Vein endothelial cell (primary cell): ENCODE measurements at places on chromosomes 3 and 15. TPM values are rescaled to one million over a fixed set of nuclear protein-coding genes. Genes with fewer than 3 reads are reported as not detected.

The ZMAT3 gene
- 54.2 and 54.5 TPM in 2 replicates for total RNA-seq

The FBXO22 gene
- 35.3 and 43.6 TPM in 2 replicates for total RNA-seq

The STARD5 gene
- total RNA-seq, result 0.57 and 0.65 TPM in 2 replicates

The FILIP1L gene
- 30.1 and 33.6 TPM in 2 replicates for total RNA-seq

The SOX14 gene
- total RNA-seq, result not detected in 2 replicates

The RPUSD3 gene
- total RNA-seq, result 24.4 and 30.1 TPM in 2 replicates

The TERC gene
- 127 and 245 TPM in 2 replicates for total RNA-seq

The IDH3A gene
- total RNA-seq, result 23.8 and 54.4 TPM in 2 replicates

The FAH gene
- total RNA-seq, result 10.5 and 13.4 TPM in 2 replicates

The CCDC33 gene
- total RNA-seq, result not detected in 2 replicates

The CILP gene
- not detected in 2 replicates for total RNA-seq

The SLC15A2 gene
- under 0.01 and 0.33 TPM in 2 replicates for total RNA-seq

The LIPC gene
- 0.33 TPM in 1 of 2 replicates, not detected in the other for total RNA-seq

The ACAN gene
- total RNA-seq, result under 0.01 and 0.48 TPM in 2 replicates

The C3orf49 gene
- total RNA-seq, result not detected in 2 replicates

The DENND6A gene
- total RNA-seq, result 30.4 and 33.1 TPM in 2 replicates

The CCR5 gene
- total RNA-seq, result not detected in 2 replicates
